ENCODE measurements at places on chromosomes 16 and 17. TPM values are rescaled to one million over a fixed set of nuclear protein-coding genes. Genes with fewer than 3 reads are reported as not detected.

GRCh38 chr16:81431554-81432353, 12.9 kb upstream of the CMIP start:
- no peak for DNase-seq
- no peak overlapping the region for H3K27ac ChIP-seq
- H3K4me3 ChIP-seq, result no peak overlapping the region

- no peak for DNase-seq
- peak overlapping the region; percentile 56 for H3K27ac ChIP-seq
- no peaks in the 10 kb centered on the region for H3K27me3 ChIP-seq
- H3K4me1 ChIP-seq, result peaks cover 2% of the 10 kb centered on the region
- no peak overlapping the region for H3K4me3 ChIP-seq
- H3K36me3 ChIP-seq, result peaks cover 74% of the 10 kb centered on the region
These were observed 22.3 kb downstream of the TUBD1 start for GRCh38 chr17:59870482-59870881.

DNA sequence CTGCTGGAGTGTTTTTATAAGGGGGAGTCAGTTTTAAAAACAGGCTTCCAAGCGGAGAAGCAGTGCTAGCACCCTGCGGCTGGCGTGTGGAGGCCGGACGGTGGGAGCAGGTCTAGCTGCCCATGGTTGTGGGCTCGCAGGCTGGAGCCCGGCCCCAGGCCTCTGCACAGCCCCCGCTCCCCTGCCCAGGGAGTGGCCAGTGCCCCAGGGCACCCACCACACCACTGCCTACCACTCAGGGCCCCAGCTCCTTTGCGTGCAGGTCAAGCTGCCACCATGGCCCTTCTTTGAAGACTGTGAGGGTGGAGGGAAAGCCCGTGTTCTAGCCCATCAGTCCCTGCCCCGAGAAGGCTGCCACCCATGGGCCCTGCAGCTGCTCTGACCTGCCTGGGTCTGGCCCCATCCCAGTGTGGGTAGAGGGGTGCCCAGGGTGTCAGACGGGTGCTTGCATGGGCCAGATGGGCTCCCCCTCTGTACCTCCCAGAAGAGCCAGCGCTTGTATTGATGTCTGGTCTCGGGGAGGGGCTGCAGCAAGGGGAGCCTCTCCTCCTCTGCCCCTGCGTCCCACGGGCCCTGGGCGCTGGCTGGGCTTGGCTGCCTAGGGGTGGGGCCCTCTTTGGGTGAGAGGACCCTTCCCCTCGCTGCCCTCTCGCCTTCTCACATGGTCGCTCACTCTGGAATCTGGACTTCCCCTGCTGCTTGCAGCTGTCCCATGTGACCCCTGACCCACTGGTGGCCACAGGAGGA, 1.5 kb upstream of the NUDT16L1 start:
- DNase-seq, result no peak
- H3K27ac ChIP-seq, result peak overlapping the region; percentile 96
- H3K4me3 ChIP-seq, result peak overlapping the region; percentile 92
- no peaks in the 10 kb centered on the region for H3K36me3 ChIP-seq

The APPBP2 gene
- 53.1 TPM for total RNA-seq

- no peak for DNase-seq
- H3K27ac ChIP-seq, result no peak overlapping the region
- H3K4me3 ChIP-seq, result no peak overlapping the region
- peaks cover 15% of the 10 kb centered on the region for H3K27me3 ChIP-seq
These were observed 11.7 kb upstream of the HEATR6 start for GRCh38 chr17:60090417-60090816.

DNA sequence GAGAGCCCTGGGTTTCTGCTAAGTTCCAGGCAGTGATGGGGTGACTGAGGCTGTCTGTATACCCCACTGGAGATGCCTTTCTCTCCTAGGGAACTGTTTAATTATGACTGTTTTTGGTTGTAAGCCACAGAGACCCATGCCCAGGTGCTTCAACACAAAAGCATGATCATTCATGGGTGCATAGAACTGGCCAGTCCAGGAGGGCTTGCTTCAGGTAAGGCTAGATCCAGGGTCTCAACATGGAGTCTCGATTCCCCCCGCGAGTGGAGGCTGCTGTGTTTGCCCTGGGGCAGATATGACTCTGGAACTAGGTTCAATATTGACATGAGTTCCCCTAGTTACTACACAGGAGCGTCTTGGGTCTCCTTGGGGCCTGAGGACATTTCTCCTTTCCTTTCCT, 17.8 kb downstream of the NAGPA start:
- no peaks in the 10 kb centered on the region for H3K4me1 ChIP-seq
- peaks cover 2% of the 10 kb centered on the region for H3K27me3 ChIP-seq
- no peaks in the 10 kb centered on the region for H3K36me3 ChIP-seq
- no peak overlapping the region for H3K4me3 ChIP-seq
- no peak overlapping the region for H3K27ac ChIP-seq
- DNase-seq, result no peak

DNA sequence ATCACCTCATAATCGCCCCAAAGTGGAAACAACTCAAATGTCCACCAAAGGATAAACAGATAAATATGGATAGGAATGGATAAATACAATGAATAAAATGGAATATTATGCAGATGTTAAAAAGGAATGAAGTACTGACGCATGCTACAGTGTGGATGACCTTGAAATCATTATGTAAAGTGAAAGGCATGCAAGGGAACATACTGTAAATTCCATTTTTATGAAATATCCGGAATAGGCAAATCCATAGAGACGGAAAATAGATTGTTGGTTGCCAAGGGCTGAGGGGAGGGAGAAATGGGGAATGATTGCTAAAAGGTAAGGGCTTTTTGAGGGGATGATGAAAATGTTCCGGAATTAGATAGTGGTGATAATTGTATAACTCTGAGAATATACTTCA, 36.0 kb downstream of the STAT5B start:
- no peak overlapping the region for H3K4me3 ChIP-seq
- no peaks in the 10 kb centered on the region for H3K27me3 ChIP-seq
- H3K27ac ChIP-seq, result no peak overlapping the region
- no peak for DNase-seq
- peaks cover 49% of the 10 kb centered on the region for H3K4me1 ChIP-seq

The NPIPA5 gene
- 27.3 TPM for total RNA-seq

GRCh38 chr17:17298108-17298507, 5.1 kb upstream of the NT5M start:
- H3K36me3 ChIP-seq, result no peaks in the 10 kb centered on the region
- H3K4me3 ChIP-seq, result no peak overlapping the region
- no peaks in the 10 kb centered on the region for H3K27me3 ChIP-seq
- peaks cover 14% of the 10 kb centered on the region for H3K4me1 ChIP-seq

DNA sequence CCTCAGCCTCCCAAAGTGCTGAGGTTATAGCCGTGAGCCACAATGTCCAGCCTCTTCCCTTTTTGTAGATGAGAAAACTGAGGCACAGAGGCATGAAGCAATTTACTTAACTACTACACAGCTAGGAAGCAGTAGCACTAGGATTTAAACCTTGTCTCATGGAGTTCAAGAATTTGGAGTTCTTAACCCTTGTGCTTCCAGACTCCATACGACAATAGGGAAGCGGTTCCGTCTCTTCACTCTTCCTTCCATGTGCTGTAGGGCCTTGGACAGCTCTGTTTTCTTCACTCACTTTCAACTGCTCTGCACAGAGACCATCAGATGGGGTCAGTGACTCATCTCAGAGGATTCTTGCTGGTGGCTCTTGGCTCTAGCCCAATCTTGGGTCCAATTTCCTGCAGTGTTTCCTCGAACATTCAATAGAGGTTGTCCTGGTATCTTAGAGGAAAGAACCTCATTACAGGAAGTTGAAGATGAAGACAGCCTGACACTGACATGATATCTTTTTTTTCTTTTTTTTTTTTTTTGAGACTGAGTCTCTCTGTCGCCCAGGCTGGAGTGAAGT, 19.3 kb downstream of the ITGAL start:
- no peak for DNase-seq
- peaks cover 4% of the 10 kb centered on the region for H3K36me3 ChIP-seq
- peak overlapping the region; percentile 89 for H3K27ac ChIP-seq
- peaks cover 36% of the 10 kb centered on the region for H3K4me1 ChIP-seq
- H3K4me3 ChIP-seq, result no peak overlapping the region
- no peaks in the 10 kb centered on the region for H3K27me3 ChIP-seq

- H3K36me3 ChIP-seq, result no peaks in the 10 kb centered on the region
- no peak overlapping the region for H3K4me3 ChIP-seq
- peaks cover 2% of the 10 kb centered on the region for H3K4me1 ChIP-seq
- H3K27me3 ChIP-seq, result no peaks in the 10 kb centered on the region
These were observed 43.4 kb upstream of the ZC3H18 start for GRCh38 chr16:88526906-88527185.

DNA sequence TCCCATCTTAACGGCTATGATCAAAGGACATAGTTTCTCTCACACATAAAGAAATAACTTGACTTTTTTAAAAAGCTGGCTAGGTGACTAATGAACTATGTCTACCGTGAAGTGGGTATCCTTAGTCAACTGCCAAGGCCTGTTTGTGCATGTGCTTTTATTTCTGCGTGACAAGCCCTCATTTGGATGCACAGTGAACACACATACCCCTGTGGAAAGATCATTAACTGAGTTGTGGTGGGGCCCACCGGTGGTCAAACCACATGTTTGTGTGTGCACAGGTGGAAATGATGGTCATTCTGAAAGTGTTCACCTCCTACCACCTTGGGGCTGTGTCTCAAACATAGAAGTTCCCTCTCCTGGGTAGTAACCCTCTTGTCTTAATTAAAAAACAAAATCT, 256.1 kb upstream of the SALL1 start:
- H3K4me1 ChIP-seq, result no peaks in the 10 kb centered on the region
- H3K27ac ChIP-seq, result no peak overlapping the region
- H3K27me3 ChIP-seq, result no peaks in the 10 kb centered on the region
- no peak for DNase-seq
- no peak overlapping the region for H3K4me3 ChIP-seq

- peak within 1 kb of the TSS; percentile 94 for H3K4me3 ChIP-seq
- H3K27me3 ChIP-seq, result peaks cover 29% of the 10 kb centered on the region
- H3K27ac ChIP-seq, result no peak within 1 kb of the TSS
- DNase-seq, result no peak
- H3K36me3 ChIP-seq, result peaks cover 12% of the 10 kb centered on the region
These were observed at the start of gene HOXB7 for GRCh38 chr17:48610282-48611211. Gene HOXB7 (minus strand): TSS chr17:48611017. CDS start chr17:48610918, 99 bp downstream.

DNA sequence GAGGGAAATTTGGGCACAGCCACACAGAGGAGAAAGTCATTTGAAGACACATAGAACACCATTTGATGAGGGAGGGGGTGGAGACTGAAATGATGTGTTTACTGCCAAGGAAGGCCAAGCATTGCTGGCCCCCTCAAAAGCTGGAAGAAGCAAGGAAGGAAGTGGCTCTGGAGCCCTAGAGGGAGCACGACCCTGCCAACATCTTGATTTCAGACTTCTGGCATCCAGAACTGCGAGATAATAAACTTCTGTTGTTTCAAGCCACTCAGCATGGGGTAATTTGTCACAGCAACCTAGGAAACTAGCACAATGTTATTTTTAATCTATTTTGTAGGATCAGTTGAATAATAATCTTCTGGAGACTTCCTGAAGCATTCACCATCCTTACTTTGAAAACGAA, 314.8 kb upstream of the GOT2 start:
- DNase-seq, result no peak
- H3K36me3 ChIP-seq, result no peaks in the 10 kb centered on the region
- H3K27me3 ChIP-seq, result peaks cover 4% of the 10 kb centered on the region
- H3K27ac ChIP-seq, result no peak overlapping the region

The LPO gene
- total RNA-seq, result not detected

DNA sequence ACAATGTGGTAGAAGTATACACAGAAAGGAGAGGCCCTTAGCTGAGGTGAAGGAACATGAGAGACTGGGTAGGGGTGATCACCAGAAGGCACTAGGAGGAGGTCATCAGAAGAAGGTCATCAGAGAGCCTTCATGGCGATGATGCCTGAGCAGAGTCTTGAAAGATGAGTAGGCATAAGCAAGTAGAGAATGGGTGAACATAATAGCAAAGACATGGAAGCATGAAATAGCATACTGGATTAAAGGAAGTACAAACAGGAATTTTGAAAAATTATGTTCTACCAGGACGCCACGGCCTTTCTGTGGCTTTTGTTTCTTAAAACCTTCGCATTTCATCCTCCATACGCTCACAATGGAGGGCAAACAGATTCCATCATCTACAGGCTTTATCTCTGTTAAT, 2.9 kb downstream of the IKZF3 start:
- no peak for DNase-seq
- peaks cover 2% of the 10 kb centered on the region for H3K36me3 ChIP-seq
- peaks cover 20% of the 10 kb centered on the region for H3K4me1 ChIP-seq
- H3K27ac ChIP-seq, result peak overlapping the region; percentile 92
- H3K4me3 ChIP-seq, result peak overlapping the region; percentile 99

The BRIP1 gene
- total RNA-seq, result 0.77 TPM

- H3K4me1 ChIP-seq, result peaks cover 85% of the 10 kb centered on the region
- H3K27ac ChIP-seq, result peak overlapping the region; percentile 92
- H3K36me3 ChIP-seq, result no peaks in the 10 kb centered on the region
- peak overlapping the region; percentile 79 for H3K4me3 ChIP-seq
- peak; percentile 45 for DNase-seq
- no peaks in the 10 kb centered on the region for H3K27me3 ChIP-seq
These were observed 2.1 kb upstream of the GSDMB start for GRCh38 chr17:39920218-39921210.

GRCh38 chr17:7292729-7293128, 1.7 kb downstream of the YBX2 start:
- no peaks in the 10 kb centered on the region for H3K36me3 ChIP-seq
- peaks cover 22% of the 10 kb centered on the region for H3K4me1 ChIP-seq
- H3K27me3 ChIP-seq, result peaks cover 18% of the 10 kb centered on the region
- peak overlapping the region; percentile 67 for H3K4me3 ChIP-seq
- no peak overlapping the region for H3K27ac ChIP-seq

DNA sequence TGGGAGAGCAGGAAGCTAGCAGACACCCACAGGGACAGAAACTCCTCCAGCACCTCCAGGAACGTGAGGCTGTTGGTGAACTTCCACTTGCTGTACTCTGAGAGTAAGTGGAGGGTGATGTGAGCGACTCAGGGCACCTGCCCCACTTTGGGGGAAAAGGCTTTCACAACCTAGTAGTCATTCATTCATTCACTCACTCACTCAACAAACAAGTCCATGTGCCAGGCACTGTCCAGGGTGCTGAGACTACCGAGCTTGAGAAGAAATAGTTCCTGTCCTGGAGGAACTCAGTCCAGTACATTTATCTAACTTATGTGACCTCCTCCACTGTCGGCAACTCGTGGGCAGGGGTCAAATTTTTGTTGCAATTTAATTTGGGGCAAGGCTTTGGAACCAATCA, 26.6 kb downstream of the LGALS9 start:
- H3K4me3 ChIP-seq, result no peak overlapping the region
- no peaks in the 10 kb centered on the region for H3K36me3 ChIP-seq
- no peak for DNase-seq
- no peak overlapping the region for H3K27ac ChIP-seq
- peaks cover 5% of the 10 kb centered on the region for H3K4me1 ChIP-seq
- H3K27me3 ChIP-seq, result no peaks in the 10 kb centered on the region

DNA sequence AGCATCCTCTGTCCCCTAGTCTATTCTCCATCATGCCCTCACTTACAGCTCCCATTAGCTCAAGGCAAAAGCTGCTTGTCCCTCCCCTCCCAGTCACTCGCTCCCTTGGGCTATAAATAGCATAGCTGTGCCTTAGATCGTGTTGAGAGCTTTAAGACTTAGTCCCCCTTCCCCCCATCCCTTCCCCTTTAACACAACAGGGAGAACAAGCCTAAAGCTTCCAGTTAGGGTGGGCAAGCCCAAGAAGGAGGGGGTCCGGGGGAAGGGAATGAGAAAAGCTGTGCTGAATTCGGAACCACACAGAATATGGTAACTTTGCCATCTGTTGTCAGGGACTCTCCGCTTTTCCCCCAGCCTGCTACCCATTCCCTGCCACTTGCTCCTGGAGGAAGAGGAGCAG, 4.9 kb upstream of the HIGD1B start:
- no peak overlapping the region for H3K4me3 ChIP-seq
- H3K27ac ChIP-seq, result no peak overlapping the region
- no peaks in the 10 kb centered on the region for H3K27me3 ChIP-seq
- H3K36me3 ChIP-seq, result no peaks in the 10 kb centered on the region
- no peaks in the 10 kb centered on the region for H3K4me1 ChIP-seq

- H3K27ac ChIP-seq, result no peak overlapping the region
- no peak overlapping the region for H3K4me3 ChIP-seq
- peaks cover 28% of the 10 kb centered on the region for H3K4me1 ChIP-seq
- no peaks in the 10 kb centered on the region for H3K27me3 ChIP-seq
- DNase-seq, result no peak
These were observed 2.9 kb downstream of the SLC16A3 start for GRCh38 chr17:82231562-82232321.
